ENCODE measurements at places on chromosomes 1 and 21. TPM values are rescaled to one million over a fixed set of nuclear protein-coding genes. Genes with fewer than 3 reads are reported as not detected.

Gene VWA5B1
- not detected for total RNA-seq

Gene MTARC2
- total RNA-seq, result 8.4 TPM

Gene SLAMF9
- not detected for total RNA-seq

Gene PRELP
- total RNA-seq, result not detected

Gene ZNF648
- total RNA-seq, result not detected

Gene SYDE2
- 2.8 TPM for total RNA-seq

Gene CR1L
- not detected for total RNA-seq

Gene SPRR4
- not detected for total RNA-seq

Gene BEND5
- not detected for total RNA-seq

Gene HSPA13
- 16.0 TPM for total RNA-seq

Gene FCRL4
- total RNA-seq, result not detected

Gene NTMT2
- total RNA-seq, result not detected

Gene RAB7B
- total RNA-seq, result 17.5 TPM

Gene CFH
- 20.0 TPM for total RNA-seq

Gene AADACL4
- not detected for total RNA-seq

Gene CELA3B
- not detected for total RNA-seq

Measured in MG63 (cell line).